C1 segment of cervical spinal cord (tissue), 14 donors: ENCODE measurements at places on chromosomes 3 and 15.

DNA sequence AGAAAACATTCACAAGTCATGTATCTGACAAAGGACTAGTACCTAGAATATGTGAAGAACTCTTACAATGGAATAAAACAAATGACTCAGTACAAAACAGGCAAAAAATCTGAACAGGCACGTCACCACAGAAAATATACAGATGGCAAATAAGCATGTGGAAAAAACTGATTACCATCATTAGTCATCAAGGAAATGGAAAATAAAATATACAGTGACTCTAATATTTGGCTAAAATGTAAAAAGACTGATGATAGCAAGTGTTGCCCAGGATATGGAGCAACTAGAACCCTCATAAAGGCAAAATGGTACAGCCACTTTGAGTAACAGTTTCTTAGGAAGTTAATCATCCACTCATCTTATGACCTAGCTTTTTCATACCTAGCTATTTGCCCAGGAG, 95.8 kb upstream of the ABHD17C start:
- no peak for DNase-seq

DNA sequence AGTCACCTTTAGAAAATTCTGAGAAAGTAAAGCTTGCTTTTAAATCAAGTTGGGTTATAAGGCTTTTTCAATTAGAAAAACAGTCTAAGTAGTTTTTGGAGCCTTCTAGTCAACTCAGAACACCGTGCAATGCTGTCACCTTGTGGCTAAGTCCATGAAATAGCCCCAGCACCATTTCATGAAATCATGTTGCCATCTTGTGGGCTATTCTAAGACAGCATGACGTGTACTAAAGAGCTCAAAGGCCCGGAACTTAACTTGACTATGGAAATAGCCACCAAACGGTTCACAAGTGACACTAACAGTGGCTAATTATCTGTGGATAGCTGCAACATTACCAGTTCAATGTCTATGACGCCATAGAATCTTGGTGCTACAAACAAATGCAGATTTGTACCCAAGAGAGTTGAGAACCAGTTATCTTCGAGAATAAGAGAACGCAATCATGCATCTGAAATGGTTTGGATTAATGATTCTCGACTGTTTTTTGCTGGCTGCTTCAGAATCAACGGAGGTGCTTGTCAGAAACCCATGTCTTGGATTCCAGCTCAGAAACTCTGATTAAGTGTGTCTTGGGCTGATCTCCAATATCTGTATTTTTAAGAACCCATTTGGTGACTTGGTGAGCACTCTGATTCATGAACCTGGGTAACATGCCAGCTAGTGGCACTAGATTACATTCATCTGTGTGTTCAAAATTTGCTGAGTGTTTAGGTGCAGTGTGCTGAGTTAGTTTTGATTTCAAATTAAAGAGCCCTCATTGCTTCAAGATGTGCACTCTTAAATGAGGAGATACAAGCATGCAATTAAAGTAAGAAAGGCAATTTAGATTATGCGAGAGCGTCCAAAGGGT, 111.2 kb upstream of the MCTP2 start:
- DNase-seq: peak; percentile 2

GRCh38 chr15:32636410-32636809, 5.1 kb upstream of the SCG5 start:
- no peak for DNase-seq

DNA sequence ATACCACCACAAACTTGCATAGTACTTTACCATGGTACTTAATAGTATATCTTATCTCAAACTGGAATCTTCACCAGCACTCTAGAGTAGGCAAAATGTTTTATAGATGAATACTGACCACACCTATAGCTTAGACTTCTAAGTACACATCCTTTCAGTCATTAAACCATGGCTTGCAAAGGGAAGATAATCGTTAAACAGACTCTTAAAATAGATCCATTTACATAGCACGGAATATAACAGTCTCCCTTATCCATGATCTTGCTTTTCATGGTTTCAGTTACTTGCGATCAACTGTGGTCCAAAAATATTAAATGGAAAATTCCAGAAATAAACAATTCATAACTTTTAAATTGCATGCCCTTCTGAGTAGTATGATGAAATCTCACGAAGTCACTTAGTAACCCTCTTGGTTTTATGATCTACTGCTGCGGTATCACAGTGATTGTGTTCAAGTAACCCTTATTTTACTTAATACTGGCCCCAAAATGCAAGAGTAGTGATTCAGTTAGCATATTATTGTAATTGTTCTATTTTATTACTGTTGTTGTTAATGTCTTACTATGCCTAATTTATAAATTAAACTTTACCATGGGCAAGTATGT, 111.4 kb downstream of the HERC1 start:
- DNase-seq: no peak

DNA sequence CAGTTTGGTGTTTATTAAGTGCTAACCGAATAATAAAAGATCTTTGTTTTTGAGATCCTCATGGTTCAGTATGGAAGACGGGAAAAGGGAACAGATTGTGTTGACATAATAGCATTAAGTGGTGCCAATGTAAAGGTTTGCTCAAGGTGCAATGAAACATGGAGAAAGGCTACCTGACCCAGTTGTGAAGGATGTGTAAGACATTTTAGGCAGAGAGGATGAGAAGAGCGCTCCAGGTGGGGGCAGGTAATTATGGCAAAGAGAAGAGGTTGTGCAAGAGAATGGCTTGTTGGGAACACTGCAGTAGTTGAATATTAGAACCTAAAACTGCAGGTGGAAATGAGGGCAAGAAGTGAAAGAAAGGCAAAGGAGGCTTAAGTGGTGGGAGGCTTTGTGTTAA, 140.8 kb downstream of the DIPK2A start:
- DNase-seq: no peak

GRCh38 chr15:85692873-85693272, 101.9 kb downstream of the KLHL25 start:
- DNase-seq: no peak

- no peak for DNase-seq
Observed at GRCh38 chr3:171218069-171218468, 191.5 kb upstream of the SLC2A2 start.

GRCh38 chr3:179181993-179182551, 33.9 kb downstream of the PIK3CA start:
- no peak for DNase-seq

DNA sequence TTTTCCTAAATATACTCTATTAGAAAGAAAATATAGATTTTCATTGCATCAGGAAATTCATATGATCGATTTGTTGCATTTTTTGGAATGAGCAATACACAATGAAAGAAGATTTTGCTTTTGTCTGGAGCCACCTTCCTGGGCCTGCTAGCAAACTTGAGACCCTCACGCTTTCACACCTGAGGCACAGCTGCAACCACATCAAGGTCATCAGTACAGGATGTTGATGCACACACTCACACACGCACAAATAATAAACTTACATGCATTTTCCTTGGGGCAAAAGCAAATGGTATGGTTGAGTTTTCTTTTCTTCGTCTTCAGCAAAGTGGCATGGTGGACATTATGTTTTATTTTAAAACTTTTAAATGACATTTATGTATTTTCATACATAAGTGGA, 64.8 kb upstream of the SATB1 start:
- DNase-seq: no peak

DNA sequence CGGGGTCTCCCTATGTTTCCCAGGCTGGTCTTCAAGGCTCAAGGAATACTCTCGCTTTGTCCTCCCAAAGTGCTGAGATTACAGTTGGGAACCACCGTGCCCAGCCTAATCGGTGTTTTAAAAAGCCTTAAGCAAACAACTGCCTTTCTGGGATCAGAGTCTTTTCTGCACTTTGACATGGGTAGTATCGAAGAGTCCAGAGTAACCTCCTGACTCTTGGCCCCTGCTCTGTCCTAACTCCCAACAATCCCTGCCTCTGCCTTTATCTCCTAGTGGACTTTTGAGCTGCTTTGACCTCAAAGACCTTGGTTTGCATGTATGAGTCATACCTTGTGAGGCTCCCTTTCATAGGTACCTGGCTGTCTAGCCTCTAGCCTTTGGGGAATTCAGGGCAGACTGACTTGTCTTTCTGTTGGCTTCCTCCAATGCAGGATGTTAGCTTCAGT, 21.0 kb upstream of the HACD2 start:
- no peak for DNase-seq

- no peak for DNase-seq
Observed at GRCh38 chr15:57824186-57824585, 117.7 kb downstream of the POLR2M start.

DNA sequence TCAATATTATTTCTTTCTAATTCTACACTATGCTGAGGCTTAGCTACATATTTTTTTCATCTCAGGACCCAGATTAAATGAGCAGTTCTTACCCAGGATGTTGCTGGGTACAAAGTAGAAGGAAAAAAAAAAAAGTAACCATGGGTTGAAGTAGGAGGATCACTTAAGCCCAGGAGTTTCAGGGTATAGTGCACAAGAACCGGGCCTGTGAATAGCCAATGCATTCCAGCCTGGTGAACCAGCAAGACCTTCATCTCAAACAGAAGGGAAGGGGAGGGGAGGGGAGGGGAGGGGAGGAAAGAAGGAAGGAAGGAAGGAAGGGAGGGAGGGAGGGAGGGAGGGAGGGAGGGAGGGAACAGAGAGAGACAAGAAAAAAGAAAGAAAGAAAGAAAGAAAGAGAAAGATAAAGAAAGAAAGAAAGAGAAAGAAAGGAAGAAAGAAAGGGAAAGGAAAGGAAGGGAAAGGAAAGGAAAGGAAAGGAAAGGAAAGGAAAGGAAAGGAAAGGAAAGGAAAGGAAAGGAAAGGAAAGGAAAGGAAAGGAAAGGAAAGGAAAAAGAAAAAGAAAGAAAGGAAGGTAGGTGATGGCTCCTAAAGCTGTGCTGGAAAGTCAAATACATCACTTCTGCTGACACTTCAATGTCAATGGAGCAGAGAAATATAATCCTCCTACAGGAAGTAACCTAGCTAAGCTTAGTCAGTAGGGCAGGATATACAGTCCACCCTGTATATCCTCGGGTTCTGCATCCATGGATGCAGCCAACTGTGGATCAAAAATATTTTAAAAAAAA, 206.8 kb upstream of the TGFBR2 start:
- DNase-seq: no peak

DNA sequence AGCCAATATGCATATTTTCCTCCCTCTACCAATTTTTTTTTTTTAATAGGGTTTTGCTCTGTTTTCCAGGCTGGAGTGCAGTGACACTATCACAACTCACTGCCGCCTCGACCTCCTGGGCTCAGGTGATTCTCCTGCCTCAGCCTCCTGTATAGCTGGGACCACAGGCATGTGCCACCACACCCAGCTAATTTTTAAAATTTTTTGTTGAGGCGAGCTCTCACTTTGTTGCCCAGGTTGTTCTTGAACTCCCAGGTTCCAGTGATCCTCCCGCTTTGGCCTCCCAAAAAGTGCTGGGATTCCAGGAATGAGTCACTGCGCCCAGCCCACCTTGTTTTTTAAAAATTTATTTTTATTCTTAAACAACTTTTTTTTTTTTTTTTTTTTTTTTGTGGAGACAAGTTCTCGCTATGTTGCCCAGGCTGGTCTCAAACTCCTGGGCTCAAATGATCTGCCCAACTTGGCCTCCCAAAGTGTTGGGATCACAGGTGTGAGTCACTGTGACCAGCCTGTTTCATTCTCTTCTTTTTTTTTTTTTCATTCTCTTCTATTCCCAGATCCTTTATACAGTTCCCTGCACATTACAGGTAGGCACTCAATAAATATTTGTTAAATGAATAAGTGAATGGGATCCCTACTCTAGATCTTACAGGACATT, 40.5 kb upstream of the PIK3CB start:
- DNase-seq: no peak

DNA sequence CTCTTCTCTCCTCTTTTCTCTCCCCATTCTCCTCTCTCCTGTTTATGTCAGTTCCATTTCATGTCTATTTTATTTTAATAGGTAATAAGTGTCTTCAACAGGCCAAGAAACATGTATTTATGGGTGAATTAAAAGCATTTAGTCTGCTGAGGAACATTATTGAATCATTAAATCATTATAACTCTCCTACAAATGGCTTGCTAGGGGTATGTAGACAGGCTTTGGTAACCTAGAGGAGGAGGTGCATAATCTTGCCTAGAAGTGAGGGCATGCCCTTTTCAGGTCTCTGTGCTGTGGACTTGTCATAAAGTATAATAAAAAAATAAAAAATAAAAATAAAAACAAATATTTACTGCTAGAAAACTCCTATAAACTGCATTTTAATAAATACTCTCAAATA, 88.9 kb upstream of the SNTN start:
- no peak for DNase-seq

- no peak for DNase-seq
Observed at GRCh38 chr3:181006541-181006940, 17.0 kb upstream of the DNAJC19 start.
